ENCODE measurements at places on chromosomes 2 and 18. TPM values are rescaled to one million over a fixed set of nuclear protein-coding genes. Genes with fewer than 3 reads are reported as not detected.

- peak; percentile 29 for DNase-seq
These were observed 856 bp downstream of the ACAA2 start for GRCh38 chr18:49812286-49813068.

DNA sequence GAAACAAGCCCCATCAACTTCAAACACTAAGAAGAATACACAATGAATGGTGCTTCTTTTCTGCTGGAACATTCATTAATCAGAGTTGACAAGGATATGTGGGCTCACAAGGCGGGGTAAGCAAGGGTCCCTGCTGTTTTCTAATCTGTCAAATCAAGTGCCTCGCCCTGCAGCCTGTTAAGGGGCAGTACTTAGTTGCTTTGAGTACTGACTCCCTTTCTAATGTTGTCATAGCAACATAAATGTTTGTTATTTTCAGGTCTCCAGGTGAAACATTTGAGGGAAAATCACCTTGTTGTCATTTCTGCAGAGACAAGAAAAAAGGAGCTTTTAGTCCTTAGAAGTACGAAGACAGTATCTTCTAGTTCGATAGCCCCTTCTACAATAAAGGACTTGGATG is 284.7 kb upstream of the PKDCC start:
- DNase-seq = no peak

- peak; percentile 78 for DNase-seq
These were observed 14.1 kb downstream of the MSGN1 start for GRCh38 chr2:17830053-17831034.

DNA sequence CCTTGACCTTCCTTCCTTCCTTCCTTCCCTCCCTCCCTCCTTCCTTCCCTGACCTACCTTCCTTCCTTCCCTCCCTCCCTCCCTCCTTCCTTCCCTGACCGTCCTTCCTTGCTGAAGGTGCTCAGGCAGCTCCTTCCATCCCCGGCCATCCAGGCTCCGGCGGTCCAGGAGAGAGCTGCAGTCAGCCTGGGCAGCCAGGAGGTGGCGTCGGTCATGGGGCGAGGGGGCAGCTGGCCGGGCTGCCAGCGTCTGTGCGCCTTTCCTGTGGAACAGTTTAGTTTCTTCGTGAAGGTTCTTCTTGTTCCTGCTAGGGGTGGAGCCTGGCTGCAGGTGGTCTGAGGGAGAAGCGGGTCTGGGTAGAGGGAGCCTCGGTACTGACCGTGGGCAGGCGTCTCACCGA is 15.7 kb downstream of the GPR35 start:
- no peak for DNase-seq

DNA sequence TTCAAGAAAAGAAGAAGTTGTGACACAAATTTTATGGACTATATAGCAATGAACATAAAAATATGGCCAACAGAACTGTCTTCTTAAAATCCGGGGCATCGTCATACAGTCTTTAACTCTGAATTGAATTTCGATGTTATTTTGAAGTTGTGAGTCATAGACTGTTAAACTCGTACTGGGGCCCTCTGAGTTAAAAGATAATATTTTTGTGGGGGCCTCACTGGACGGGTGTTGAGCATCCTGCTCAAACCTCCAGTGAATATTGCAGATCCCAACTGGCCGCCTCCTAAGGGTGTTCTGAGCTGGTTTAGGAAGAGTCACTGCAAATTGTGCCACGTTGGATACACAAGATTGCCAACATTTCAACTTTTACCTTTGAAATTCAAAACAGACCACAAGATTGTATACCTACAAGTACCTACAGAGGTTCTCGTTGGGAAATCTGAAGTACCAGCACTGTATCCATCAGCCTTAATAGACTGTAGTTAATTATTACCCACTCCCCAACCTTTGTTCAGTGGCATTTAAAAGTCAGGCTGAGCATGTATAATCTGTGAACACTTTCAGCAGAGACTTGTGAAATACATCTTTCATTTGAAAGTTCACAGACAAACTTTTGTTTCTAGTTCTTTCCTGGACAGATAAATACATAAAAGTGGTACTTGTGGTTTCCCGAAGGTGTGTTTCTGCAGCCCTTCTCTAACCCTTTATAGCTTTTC is 27.8 kb downstream of the KLHL23 start:
- no peak for DNase-seq

GRCh38 chr2:104866122-104866864 is 12.4 kb downstream of the POU3F3 start:
- no peak for DNase-seq

- peak; percentile 37 for DNase-seq
These were observed 212.0 kb downstream of the TNS1 start for GRCh38 chr2:217790681-217791392.

- no peak for DNase-seq
These were observed at the start of gene PTPRN for GRCh38 chr2:219309278-219309677. TSS of gene PTPRN (minus strand) at chr2:219309401. CDS start at chr2:219309332, 69 bp downstream.

- DNase-seq = peak; percentile 94
These were observed 72.5 kb downstream of the DGKD start for GRCh38 chr2:233426619-233427342.

GRCh38 chr2:108637304-108637669 is 82.0 kb upstream of the RANBP2 start:
- DNase-seq = peak; percentile 91

DNA sequence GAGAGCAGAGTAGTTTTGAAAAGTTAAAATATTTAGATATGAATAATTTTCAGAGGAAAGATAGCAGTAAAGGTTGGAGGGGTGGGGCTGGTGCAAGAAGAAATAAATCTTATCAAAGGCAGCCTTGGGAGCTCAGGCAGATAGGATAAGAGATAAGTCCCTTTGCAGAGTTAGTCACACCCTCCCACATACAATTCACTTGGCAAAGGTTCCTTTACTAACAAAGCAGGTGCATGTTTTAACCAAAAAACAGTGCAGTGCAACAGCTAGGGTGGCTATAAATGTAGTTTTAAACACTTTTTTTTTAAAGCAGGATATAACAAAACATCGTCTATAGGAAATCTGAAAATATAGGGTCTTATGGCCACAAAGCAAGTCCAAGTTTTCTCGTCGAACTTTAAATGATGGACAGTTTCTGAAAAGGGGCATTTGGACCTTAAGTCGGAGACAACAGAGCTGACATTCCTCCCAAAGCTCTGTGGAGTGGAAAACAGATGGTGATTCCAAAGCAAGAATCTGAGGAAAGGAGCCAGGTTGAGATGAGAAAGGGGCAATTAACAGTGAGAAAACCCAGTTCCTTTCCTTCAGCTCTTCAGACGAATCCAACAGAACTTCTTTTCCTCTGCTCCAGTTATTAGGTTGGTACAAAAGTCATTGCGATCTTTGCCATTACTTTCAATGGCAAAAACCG is 53.0 kb downstream of the EPHA4 start:
- no peak for DNase-seq

- no peak for DNase-seq
These were observed 37.8 kb downstream of the RDH14 start for GRCh38 chr2:18522484-18523146.

DNA sequence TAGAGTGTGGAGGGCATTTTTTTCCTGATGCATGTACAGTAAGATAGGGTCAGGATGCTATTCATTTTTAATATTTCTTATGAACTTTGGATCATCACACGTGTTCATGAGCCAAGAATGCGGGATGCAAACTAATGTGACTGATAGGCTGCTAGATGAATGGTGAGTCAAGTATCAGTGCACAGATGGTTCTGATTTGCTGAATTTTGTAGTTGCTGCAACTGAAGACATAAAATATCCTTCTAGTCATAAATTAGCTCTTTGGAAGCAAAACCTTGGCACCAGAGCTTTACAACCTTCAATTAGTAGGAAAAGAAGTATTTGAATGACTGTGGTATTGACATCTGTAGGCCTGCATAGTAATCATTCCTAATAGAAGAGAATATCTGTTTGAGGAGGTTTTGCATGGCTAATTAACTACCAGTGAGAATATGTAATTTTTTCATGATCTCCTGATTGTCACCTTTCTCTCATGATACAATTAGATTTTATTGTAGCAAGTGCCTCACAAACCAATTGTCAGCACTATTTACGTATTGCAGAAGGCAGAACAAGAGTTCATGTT is 94.0 kb downstream of the VRK2 start:
- no peak for DNase-seq

DNA sequence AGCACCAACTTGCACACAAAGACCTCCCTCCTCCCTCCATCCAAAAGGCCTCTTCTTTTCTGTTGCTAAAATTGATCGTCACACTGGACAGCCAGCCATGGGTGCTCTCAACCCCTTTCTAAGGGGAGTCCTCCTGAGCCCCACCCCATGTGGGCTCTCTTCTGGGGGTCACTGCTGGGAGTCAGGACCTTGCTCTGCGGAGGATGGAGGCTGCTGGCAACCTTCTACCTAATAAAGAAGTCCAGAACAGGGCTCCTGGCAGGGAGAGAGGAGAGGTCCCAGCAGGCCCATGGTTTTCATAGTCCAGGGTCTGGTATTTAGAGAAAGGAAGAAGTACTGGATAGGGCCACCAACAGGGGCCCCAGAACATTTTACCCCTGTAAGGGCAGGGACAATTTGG is 67.6 kb upstream of the OTOS start:
- DNase-seq = no peak

GRCh38 chr2:234300932-234301823 is 195.7 kb downstream of the ARL4C start:
- no peak for DNase-seq

GRCh38 chr2:177432703-177433102 is 40.1 kb downstream of the AGPS start:
- no peak for DNase-seq

DNA sequence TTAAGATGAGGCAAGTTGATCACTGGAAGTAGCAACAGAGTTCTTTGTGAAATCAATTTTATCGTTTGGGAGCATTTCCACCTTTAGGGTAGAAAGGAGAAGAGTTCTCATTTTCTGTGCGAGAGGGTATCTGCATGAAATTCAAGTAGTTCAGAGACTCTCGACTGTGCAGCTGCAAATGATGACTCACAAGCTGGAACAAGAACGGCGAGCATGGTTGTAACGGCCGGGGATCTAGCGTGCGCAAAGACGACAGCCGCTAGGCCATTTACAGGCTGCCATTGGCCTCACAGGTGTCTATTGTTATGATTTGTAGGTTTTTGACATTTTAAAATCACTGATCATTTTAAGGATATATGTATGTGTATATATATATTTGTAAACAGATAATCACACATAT is 5.2 kb downstream of the KLHL29 start:
- DNase-seq = peak; percentile 84

- no peak for DNase-seq
These were observed 4.8 kb upstream of the ARHGAP15 start for GRCh38 chr2:143124445-143124844.

GCKR gene
- not detected for total RNA-seq

IL36RN gene
- not detected for total RNA-seq

UGT1A3 gene
- total RNA-seq = not detected

TTN gene
- total RNA-seq = 1,034 TPM

POU3F3 gene
- total RNA-seq = not detected

GPR75 gene
- 0.94 TPM for total RNA-seq

ANKRD30BL gene
- not detected for total RNA-seq

STPG4 gene
- not detected for total RNA-seq

IL36A gene
- not detected for total RNA-seq

Data from myocyte (in vitro differentiated cells).